Liver (tissue), 10 donors: ENCODE measurements at places on chromosomes 16 and 17. TPM values are rescaled to one million over a fixed set of nuclear protein-coding genes. Genes with fewer than 3 reads are reported as not detected.

GRCh38 chr17:81037026-81037797, 2.3 kb downstream of the BAIAP2 start:
- DNase-seq: no peak
- no peaks in the 10 kb centered on the region for H3K27me3 ChIP-seq
- peak overlapping the region; percentile 73 for H3K27ac ChIP-seq
- no peaks in the 10 kb centered on the region for H3K36me3 ChIP-seq
- H3K4me3 ChIP-seq: no peak overlapping the region
- H3K4me1 ChIP-seq: peaks cover 21% of the 10 kb centered on the region

GRCh38 chr16:50263940-50264929, 2.1 kb upstream of the ADCY7 start:
- peaks cover 18% of the 10 kb centered on the region for H3K4me1 ChIP-seq
- H3K27ac ChIP-seq: no peak overlapping the region
- H3K27me3 ChIP-seq: no peaks in the 10 kb centered on the region
- H3K4me3 ChIP-seq: no peak overlapping the region
- DNase-seq: no peak

DNA sequence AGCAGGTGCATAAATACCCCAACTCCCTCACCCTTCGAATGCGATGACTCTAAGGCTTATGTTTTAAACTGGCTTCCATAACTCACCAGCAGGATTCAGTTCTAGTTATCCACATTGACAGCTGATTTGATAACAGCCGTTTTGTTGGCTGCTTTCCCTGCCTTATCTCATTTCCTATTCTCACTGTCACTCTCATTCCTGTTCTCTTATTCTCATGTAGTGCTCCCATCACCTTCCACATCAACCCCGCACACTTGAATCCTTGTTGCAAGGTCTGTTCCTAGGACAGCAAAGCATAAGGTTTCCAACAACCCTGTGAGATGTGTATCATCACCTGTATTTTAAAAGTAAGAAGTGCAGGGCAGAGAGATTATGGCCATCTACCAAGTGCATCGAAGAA, 344.4 kb downstream of the CDH13 start:
- H3K27me3 ChIP-seq: no peaks in the 10 kb centered on the region
- no peaks in the 10 kb centered on the region for H3K4me1 ChIP-seq
- H3K27ac ChIP-seq: no peak overlapping the region
- DNase-seq: no peak
- H3K4me3 ChIP-seq: no peak overlapping the region

- no peaks in the 10 kb centered on the region for H3K4me1 ChIP-seq
- no peak overlapping the region for H3K4me3 ChIP-seq
- no peak for DNase-seq
- H3K36me3 ChIP-seq: no peaks in the 10 kb centered on the region
- no peaks in the 10 kb centered on the region for H3K27me3 ChIP-seq
These were observed 323.0 kb downstream of the C16orf95 start for GRCh38 chr16:86994215-86994614.

Gene SLC2A4
- 1.9 TPM for polyA plus RNA-seq

Gene KREMEN2
- polyA plus RNA-seq: not detected

Gene CDH11
- 0.72 TPM for polyA plus RNA-seq
